B cell (primary cell): ENCODE measurements at places on chromosomes 2 and 18.
A peak's percentile ranks its signal among the peaks of the same experiment; 100 is the strongest.

- no peak for DNase-seq
Measured at GRCh38 chr2:218448934-218449333, 30.0 kb downstream of the VIL1 start.

- DNase-seq = peak; percentile 57
Measured at GRCh38 chr2:109213646-109214433, 84.8 kb downstream of the SH3RF3 start.

DNA sequence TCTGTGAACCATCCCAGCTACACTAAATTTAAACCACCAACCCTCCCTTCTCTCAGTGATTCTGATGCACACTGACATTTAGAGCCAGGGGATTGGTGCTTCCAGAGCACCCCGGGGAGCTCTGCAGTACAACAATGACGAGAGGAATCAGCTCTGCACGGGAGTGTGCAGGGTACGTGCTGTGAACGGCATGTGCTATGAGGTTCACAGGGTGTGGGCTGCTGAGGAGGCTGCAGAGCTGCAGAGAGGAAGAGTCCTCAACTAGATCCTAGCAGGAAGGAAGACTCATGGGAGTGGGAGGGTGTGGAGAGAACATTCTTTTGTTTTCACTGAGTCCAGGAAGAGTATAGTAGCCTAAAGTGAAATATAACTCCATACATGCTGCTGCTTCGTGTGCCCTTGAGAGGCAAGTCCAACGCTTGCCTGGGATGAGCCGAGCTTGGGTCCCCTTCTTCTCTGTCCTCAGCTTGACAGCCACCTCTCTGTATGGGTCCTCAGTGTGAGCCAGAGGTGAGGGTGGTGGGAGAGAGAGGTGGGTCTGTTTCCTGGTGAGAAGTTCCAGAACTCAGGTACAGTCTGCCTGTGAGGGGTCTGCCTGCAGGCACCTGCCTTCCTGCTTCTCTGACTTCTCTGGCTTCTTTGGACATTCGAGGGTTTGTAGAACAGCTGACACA, 118.8 kb downstream of the CTIF start:
- DNase-seq = no peak

GRCh38 chr18:832085-832681, 20.1 kb upstream of the YES1 start:
- DNase-seq = no peak

DNA sequence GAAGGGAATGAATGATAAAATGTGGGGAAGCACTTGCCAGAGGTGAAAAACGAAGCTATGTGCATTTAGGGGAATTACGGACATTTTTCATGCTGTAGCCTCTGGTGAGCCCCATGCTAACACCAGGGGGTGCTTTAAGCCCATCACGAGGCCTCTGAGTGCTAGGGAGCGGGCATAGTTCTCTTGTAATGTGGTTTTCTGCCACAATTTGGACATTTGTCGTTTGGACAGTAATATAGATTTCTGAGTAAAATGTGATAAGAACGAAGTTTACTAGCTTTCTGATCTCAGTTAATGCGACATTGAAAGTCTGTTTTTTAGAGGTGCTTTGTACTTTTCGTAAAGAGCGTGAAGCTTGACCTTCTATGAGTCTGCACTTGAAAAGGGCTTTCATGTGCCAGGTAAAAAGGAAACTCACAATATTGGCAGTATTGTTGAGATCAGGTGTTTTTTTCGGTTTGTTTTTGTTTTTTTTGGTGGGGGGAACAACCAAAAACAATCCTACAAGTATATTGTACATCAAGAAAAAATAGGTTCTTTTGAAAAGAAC, 50.6 kb downstream of the TRAF3IP1 start:
- DNase-seq = peak; percentile 46

GRCh38 chr18:24934258-24934932, 417.6 kb downstream of the ZNF521 start:
- no peak for DNase-seq

GRCh38 chr2:74225698-74226459, 27.5 kb downstream of the MTHFD2 start:
- no peak for DNase-seq

DNA sequence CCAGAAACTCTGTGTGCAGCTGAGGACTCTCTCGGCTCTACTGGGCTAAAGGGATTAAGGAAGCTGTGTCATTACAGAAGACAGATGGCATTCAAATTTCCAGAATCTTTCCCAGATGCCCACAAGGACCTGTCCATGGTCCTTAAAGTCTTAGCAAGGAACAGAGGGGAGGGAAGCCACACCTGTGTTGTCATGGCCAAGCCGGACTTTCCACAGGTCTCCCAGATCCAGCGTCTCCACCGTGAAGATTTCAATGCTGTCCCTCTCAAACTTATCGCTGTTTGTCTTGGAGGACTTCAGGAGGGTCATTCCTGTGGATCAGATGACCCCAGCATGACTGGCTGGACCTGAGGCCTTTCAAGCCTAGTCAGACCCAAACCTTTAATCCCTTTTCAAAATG, 114.5 kb downstream of the LOXHD1 start:
- no peak for DNase-seq

DNA sequence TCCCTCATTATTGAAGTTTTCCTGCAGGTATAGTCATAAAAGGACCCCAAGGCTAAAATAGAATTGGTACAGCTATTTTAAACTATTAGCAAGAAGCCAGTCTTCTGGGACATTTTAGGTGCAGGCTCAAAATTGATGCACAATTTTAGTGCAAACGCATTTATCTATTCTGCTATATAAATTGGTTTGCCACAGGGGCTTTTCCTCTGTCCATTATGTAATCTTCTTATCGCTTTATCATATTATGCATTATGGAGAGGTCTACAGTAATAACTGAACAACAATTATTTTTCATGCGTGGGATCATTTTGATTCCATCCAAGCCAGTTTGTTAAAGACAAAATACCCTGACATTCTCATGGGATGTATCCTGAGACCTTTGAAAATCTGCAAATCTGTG, 54.6 kb downstream of the RBM43 start:
- no peak for DNase-seq

DNA sequence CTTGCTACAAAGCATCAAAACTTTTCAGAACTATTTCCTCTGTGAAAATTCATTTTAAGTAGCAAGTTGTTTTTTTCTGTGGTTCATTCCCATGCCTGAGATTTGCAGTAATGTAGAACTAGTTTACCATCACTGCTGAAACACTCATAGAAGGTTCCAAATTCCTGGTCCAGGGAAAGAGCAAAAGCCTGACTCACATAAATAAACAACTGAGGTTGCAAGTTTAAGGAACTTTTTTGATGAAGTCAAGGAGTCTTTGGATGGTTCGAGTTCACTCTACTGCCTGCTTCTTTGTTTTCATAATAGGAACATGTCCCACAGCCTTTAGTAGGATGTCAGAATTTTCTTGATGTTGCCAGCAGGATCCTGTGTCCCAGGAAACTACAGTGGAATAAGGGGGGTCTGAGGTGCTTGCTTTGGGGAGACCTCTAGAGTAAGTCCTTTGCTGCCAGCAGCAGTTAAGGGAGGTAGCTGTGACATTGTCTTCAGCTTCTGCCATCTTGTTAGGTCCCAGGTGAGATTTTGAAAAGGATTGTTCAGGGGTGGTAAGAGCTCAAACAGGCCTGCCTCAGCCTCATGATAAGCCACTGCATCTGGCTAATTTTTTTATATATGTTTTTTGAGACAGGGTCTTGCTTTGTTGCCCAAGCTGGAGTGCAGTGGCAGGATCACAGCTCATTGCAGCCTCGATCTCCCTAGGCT, 43.9 kb downstream of the ACSL3 start:
- no peak for DNase-seq

GRCh38 chr2:73998933-73999332, 14.2 kb downstream of the TET3 start:
- DNase-seq = no peak

DNA sequence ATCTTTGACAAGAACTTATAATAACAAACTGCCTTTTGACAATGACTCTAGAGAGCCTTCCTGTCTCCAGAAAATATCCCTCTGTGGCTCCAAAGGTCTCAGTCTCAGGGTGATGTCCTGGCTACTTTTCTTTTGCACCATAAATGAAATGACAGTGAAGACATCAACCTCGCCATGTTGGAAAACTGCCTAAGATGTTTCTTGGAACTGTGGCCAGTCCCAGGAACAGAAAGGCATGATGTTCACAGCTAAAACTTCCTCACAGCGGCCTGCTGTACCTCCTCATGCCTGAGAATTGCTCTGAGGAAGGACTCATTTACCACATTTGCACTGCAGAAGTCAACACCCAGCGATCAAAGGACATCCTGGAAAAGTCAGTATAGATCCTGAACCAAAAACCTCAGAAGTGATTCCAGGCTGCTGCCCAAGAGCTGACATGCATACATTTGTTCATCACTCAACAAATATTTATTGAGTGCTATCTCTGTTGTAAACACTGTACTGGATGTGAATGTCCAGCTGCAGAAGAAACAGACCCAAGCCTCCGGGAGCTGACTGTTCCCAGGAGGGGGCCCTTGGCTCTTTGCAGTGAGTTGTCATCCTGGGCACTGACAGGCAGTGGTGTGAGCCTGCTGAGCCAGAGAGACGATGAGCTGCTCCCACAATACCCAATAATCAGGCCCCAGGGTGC, 64.3 kb upstream of the ACSL3 start:
- no peak for DNase-seq

DNA sequence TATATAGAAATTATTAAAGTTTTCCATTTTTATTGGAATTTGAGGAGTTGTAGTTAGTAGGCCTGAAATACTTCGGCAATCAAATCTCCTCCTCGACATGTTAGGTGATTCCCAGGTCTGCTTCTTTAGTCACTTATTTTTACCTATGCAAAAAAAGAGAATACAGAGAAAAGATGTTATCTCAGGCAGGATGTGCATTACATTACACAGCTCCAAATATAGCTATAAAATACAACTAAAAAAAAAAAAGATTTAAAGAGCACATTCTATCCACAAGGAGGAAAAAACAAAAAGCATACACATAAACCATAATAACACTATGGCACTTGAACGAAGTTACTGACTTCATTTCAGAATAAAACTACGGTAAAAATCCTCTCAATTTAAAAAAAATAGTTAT, 8.1 kb downstream of the STK17B start:
- DNase-seq = no peak
